ENCODE measurements at places on chromosomes 7 and 10.

DNA sequence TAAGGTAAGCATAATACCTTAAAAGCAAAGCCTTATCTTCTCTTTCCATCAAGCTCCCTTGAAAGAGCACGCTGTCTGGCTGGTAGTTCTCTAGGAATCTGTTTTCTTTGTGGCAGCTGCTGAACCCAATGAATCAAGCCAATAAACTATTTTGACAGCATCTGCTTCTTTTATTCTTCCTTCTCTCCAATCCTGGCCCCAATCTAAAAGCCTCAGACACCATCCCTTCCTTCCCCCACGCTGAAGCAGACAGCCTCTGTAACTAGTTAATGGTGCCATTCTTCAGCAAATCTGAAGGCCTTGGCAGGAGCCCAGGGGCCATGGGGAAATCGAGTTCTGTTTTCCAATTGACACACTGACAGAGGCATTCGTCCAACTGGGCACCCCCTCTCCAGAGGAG, 186.6 kb upstream of the LYZL1 start:
- no peak for DNase-seq

DNA sequence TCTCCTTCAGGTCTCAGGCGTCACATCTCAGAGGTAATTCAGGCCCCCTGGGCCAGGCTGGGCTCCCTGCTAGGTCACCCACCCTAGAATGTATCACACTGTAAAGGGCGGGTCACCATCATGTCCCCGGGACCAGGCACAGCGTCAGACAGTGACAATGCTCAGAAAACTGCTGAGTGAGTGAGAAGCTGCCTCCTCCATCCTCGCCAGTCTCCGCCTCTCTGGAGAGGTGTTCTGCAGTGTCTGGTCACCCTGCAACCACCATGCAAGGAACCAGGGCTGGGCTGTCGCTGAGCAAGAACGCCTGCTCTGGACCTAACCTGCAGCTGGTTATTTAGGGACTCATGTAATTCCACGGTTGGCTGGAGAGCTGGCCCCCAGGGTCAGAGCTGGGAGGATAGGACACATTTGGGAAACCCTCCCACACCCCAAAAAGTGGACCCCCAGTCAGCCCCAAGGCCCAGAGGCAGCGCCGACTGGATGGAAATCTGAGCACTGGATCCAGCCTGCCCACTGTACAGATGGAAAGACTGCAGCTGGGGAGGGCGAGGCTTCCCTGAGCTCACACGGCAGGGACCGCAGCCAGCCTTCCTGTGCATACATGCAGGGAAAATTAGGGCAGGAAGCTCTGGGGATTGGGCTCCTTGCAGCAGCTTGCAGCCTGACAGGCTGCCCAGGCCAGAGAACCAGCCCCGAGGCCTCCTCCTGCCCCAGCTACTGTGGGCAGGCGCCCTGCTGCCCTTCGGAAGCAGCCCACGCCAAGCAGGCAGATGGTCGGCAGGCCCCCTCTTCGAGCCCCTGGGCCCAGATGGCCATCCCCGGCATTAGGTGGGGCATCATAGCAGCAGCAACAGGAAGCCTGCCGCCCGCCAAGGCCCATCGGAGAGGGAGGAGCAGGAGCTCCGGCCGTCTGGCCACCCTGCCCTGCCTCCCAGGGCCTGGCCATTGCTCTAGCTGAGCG, 105.4 kb upstream of the ZMIZ1 start:
- no peak for DNase-seq

DNA sequence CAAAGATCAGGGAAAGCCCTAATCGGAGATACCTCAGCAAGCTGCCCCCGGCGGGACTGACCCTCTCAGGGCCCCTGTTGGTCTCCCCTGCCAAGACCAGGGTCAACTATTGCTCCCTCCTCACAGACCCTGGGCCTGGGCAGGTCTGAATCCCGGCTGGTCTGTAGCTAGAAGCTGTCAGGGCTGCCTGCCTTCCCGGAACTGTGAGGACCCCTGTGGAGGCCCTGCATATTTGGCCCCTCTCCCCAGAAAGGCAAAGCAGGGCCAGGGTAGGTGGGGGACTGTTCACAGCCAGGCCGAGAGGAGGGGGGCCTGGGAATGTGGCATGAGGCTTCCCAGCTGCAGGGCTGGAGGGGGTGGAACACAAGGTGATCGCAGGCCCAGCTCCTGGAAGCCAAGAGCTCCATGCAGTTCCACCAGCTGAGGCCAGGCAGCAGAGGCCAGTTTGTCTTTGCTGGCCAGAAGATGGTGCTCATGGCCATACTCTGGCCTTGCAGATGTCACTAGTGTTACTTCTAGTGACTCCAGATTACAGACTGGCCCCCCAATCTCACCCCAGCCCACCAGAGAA, 24.1 kb downstream of the TBATA start:
- no peak for DNase-seq

- DNase-seq, result no peak
These were observed 113.7 kb downstream of the EGFR start for GRCh38 chr7:55132550-55132889.

DNA sequence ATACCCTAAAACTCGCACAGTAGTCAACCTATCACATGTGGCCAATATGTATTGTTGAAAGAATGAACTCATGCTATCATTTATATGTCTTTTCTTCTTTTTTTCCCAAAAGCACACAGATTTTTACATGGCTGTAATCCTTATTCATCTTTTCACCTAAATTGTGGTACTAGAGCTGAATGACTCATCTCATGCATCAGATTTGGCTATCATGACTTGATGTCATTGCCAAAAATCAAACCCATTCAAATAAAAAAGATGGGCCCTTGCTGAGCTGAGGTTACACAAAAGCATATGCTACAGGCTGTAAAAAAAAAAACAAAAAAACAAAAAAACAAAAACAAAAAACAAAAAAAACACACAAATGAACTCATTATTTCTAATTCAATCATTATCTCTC, 3.3 kb upstream of the LMOD2 start:
- DNase-seq, result no peak

GRCh38 chr10:80535671-80536360, 1.9 kb upstream of the SH2D4B start:
- DNase-seq, result peak; percentile 27

DNA sequence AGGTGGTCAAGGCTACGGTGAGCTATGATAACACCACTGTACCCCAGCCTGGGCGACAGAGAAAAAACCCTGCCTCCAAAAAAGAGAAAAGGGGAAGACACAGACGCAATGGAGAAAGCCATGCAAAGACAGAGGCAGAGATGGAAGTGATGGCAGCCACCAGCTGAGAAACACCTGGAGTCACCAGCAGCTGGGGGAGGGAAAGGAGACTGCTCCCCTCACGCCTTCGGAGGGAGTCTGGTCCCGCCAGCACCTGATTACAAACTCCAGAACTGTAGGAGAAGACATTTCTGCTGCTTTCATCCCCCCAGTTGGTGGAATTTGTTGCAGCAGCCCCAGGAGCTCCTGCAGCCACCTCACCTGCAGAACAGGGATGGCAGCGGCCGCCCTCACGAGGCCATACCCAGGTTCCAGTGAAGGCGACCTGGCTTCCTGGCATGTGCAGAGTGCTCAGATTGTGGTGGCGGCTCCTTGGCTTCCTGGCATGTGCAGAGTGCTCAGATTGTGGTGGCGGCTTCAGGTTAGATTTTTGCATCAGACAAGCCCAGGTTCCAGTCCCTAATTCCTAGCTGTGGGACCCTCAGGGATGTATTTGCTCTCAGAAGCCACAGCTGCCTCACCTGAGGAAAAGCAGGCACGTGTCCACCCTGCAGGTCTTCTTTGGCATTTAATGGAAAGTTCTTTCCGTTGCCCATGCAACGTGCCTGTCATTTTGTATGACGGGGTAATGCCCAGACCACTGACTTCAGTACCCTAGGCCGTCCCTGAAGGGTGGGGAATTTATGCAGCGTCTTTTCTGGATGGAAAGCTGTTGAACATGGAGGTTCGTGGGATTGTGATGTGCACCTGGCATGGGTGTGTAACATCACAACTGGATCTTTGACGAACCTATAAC, 182.9 kb downstream of the EBF3 start:
- no peak for DNase-seq

- DNase-seq, result no peak
These were observed 113.2 kb downstream of the CALN1 start for GRCh38 chr7:72298912-72299311.

DNA sequence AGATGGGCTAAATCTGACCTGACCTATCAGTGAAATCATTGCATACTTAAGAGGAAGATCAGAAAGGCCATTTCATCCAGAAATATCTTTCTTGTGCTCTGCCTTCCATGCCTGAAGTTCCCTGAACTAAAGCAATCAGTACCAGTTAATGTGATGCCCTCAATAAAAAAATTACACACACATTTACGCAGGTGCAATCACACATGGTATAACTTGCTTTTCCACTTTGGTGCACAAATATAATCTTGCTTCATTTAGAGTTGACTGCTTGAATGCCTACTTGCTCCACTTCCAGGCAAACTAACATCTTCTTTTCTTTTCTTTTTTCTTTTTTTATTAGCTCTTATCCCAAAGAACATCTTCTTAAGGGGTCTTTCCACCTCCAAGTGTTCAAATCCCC, 58.3 kb upstream of the KIF5B start:
- no peak for DNase-seq

DNA sequence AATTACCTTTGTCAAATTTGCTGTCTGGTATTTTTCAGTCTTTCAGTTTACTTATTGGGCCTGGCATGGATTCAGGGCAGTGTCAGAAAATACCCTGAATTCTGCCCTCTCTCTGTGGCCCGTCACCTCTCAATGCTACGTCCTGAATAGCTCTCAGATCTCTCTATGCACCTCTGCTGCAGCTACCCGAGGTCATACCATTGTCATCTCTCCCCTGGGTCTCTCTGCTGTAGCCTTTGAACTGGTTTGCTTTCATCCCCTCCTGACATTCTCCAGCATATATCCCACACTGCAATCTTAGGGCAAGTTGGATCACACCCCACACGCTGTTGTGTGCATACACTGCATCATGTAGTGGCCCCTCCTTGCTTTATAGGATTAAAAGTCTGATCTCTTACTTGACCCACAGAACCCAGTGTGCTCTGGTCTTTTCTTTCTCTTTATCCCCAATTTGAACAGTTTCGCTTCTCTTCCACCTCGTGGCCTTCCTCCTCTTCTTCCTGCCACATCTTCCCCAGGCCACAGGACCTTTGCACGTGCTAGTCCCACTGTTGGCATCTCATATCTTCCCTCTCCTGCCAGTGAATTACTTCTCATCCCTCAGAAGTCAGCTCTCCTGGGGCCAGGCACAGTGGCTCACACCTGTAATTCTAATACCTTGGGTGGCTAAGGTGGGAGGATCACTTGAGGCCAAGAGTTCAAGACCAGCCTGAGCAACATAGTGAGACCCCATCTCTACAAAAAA, 372.9 kb downstream of the GALNT17 start:
- DNase-seq, result no peak

DNA sequence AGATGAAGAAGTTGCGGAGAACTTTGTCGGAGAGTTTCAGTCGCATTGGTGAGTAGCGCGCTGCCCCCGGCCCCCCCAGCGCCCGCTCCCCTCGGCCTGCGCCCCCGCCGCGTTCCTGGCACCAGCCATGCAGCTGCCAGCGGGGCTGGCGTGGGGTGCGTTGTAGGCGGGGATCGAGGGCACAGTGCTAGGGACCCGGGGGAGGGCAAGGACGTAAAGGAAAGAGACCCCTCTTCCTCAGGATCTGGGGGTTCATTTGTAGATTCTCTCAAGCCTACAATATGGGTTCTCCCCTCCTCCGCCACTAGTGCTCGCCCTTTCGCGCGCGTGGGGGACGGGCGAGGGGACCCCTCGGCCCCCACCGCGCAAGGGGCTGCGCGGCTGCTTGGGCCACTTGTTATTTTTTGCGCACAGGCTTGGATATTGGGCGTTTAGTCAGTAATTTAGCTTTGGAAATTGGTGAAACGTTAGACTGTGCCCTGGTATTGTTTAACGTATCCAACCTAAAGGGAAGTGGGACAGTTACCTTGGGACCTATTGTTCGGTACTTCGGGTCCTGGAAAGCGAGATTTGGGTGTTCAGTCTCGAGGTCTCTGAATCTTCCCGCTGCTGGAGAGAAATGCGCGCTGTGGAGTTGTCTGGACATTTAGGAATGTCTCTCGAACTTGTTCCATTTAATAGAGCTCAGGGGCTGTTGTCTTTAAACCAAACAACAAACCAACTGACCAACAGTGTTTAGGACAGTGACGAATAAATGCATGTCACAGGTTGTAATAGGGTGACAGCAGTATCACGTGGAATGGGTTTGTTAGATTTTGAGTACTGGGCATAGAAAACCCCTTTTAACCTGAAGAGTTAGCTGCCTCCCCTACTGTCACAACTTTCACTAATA, 796 bp downstream of the CDK14 start:
- no peak for DNase-seq

GRCh38 chr10:13238271-13239077, 4.3 kb upstream of the UCMA start:
- DNase-seq, result no peak

DNA sequence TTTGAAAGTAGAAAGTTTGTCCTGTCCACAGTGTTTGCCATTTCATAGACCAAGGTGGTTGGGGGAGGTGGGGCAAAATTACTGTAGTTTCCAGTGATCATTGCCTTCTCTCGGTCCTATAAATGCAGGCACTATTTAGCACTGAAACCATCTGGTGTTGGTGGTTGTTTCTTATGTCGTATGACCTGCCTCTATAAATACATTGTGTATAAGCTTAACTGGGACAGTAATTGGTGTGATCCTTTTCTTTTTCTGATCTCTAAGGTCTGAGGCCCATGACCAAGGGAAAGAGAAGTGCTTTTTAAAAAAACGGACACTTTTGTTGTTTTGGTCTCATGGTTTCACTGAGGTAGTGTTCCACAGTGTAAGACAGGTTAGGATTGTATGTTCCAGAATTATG, 63.1 kb downstream of the AUTS2 start:
- DNase-seq, result no peak

DNA sequence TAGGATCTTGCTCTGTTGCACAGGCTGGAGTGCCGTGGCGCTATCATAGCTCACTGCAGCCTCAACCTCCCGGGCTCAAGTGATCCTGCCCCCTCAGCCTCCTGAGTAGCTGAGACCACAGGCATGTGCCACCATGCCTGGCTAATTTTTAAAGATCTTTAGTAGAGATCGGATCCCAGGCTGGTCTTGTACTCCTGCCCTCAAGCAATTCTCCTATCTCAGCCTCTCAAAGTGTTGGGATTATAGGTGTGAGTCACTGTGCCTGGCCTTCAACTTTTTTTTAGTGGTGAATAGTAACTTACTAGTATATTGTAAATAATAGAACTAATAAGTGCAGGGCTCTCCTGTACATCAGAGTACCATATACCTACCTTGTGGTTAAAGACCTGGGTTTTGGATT, 52.1 kb upstream of the LMTK2 start:
- no peak for DNase-seq

GRCh38 chr10:131912620-131913019, 11.8 kb downstream of the PPP2R2D start:
- no peak for DNase-seq

GRCh38 chr7:149733131-149733923, 40.1 kb downstream of the ZNF467 start:
- DNase-seq, result no peak

- DNase-seq, result no peak
These were observed 9.3 kb upstream of the PRSS1 start for GRCh38 chr7:142739923-142740492.

DNA sequence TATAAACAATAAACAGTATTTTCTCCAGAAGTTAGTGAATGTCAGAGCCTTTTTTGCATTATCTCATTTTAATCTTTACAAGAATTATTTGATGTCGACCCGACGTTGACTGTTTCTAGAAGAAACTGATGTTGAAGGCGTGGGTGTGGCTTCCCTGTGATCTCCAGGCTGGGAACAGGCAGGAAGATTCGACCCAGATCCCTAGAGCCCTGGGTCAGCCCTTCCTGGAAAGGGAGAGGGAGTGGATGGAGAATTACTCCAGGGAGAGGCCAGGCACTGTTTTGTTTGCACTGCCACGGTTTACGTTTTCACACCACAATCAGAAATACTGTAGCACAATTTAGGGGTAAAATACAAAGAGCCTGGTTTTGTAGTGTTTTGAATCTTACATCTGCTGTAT, 133.1 kb downstream of the ADARB2 start:
- no peak for DNase-seq

GRCh38 chr10:52466464-52466863, 152.4 kb downstream of the DKK1 start:
- no peak for DNase-seq
